Activated naive CD8-positive, alpha-beta T cell treated with anti-CD3 and anti-CD28 coated beads, Interleukin-2, amount 50 U/mL, for 16 hours (primary cell): ENCODE measurements at places on chromosomes 2 and 18.

DNA sequence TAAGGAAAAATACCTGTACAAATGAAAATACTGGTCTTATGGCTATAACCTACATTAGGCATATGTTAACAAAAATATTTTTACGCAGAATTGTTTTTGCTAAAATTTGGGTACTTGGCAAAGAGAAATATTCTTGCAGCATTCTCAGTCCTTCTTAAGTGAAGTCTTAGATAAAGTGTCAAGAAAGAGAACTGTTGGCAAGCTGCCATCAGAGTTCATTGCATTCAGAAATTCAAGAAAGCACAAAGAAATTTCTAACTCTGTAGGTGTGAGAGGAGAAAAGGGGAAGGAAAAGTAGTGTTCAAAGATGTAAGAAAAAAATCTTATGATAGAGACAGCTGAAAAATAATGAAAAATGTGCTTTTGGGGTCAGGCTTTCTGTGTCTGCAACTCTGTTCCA is 86.7 kb downstream of the IRS1 start:
- DNase-seq: no peak

- DNase-seq: no peak
These were observed 313.8 kb downstream of the PDE11A start for GRCh38 chr2:177758591-177759371.

DNA sequence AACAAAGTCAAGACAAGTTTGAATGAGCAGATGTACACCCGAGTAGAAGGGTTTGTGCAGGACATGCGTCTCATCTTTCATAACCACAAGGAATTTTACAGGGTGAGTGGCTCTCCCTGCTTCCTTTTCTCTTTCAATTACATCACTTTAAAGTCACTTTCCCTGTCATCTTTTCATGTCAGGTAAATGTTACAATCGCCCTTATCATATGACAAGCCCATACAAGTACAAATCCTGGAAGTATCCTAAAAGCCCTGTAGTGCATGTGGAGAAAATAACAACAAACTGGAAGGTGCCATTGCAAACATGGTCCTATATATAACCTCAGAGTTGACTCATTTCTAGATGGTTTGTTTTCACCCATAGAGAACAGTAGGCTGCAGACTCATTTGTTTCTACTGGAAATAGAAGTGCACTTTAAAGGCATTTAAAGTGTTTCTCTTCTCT is 126.0 kb downstream of the SP100 start:
- no peak for DNase-seq

GRCh38 chr2:205276116-205276777 is 406.1 kb upstream of the NRP2 start:
- DNase-seq: no peak

GRCh38 chr2:7706791-7707190 is 789.6 kb downstream of the RNF144A start:
- DNase-seq: no peak

DNA sequence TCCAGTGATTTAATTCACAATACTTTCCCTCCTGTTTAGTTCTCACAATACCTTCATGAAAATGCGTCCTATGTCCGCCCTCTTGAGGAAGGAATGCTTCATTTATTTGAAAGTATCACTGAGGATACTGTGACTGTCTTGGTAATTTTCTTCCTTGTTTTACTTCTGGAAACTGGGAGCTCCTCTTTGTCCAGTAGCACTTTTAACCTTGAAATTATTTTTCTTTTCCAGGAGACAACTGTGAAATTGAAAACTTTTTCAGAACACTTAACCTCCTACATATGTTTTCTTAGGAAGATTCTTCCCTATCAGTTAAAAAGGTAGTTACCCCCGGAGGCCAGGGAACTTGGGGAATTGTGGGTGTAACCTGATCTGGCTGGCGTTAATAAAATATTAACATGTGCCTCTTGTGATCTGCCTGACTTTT is 58.9 kb upstream of the STON1 start:
- no peak for DNase-seq

- DNase-seq: no peak
These were observed 41.3 kb downstream of the LHCGR start for GRCh38 chr2:48714245-48714644.

DNA sequence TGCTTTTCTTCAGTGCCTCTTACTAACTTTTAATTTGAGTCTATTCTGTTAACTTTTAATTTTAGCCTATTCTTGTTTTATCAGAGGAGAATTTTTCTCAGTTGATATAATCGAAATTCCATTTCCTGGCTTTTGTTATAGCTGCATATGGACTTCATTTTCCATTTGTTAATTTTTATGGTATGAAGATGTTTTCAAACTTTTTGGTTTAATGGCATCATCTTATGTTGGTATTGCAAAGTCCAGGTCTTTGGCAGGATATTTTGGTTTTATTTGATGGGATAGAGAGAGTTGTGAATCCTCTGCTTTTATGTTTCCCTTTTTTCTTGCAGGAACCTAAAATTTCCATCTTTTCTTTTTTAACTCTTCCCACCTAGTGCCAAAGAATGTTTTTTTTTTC is 70.9 kb upstream of the RAPGEF4 start:
- DNase-seq: no peak

DNA sequence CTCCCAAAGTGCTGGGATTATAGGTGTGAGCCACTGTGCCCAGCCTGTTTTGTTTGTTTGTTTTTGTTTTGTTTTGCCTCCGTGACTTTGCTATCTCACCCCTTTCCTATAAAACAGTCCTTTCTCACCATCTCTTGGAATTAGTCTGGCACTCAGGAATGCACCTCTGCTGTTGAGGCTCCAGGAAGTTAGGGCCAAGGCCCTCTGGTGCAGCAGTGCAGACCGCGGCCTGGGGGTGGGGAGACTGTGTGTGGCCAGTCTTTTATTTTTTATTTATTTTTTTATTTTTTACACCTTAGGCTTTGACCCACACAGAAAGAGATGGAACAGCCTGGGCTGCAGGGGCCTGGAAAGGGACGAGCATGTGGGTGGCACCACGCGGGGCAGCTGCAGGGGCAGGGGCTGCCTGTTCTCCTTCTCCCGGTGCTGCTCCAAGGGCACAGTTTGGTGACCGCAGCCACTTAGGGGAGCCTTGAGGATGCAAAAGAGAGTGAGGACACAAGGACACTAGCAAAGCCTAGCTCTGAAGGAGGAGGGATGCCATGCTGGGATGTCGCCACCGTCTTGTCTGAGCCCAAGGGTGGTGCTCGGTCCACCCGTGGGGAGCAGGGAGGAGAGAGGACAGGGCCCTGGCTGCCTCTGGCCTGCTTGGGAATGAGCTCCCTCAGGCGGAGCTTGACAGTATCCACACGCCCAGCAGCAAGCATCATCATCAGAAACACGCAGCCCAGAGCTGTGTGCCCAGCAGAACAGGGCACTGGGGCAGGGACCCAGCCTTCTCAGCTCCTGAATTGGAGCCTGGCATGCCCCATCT is 19.4 kb upstream of the ALPI start:
- no peak for DNase-seq

DNA sequence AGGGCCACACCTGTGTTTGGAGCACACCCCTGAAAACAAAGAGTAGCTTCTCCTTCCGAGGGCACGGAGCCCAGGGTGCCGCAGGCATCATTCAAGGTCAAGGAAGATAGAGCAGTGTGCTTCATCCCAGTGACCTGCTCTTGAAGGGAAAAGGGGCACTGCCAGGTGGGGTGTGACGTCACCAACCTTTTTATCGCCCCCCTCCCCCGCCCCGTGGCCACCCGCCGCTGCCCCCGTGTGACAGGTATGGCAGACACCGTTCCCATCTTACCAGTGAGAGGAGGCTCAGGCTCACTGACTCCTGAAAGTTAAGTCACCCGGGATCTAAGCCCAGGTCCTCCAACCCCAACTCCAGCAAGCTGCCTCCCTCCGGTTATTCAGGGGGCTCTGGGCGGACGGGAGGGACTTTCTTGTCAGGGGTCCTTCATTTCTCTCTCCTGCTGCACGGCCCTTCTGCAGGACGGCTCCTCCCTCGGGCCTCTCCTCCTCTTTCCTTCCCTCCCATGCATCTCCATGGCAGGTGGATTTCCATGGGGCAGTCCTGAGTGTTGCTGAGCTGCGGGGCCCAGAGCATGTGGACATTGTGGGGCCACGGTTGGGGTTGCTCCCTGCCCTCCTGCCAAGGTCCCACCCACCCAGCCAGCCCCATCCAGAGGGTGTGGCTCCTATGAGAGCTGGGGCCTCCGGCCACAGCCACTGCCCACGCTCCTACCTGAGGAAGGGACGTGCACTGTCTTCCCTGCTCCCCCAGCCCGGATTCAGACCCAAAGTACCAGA is 114.1 kb upstream of the HDAC4 start:
- DNase-seq: no peak

GRCh38 chr2:39545957-39546356 is 108.9 kb upstream of the MAP4K3 start:
- no peak for DNase-seq

DNA sequence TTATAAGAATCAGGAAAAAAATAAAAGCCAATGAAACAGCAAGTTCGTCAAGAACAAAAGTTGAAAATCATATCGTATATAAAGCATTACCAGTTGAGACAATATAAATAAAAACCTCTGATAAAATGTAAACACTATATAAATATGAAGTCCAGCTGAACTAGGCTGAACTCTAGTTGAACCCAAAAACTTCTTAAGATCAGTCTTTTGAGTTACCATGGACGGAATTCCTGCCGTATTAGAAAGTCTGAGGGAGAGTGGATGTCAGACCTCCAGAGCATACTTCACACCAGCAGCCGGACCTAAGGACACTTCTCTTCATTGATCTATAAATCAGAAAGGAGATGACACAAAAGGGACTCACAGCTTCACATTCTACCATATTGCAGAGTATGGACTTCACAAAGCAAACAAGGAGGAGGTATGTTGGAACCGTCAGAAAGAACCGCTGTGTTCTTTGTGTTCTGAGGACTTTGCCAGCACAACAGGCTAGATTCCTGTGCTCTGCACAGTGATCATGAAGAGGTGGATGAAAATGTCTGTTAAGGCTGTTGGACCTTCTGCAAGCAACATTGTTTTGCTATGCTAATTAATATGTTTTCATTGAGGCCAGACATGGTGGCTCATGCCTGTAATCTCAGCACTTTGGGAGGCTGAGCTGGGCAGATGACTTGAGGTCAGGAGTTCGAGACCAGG is 67.2 kb upstream of the SP5 start:
- DNase-seq: no peak

- no peak for DNase-seq
These were observed 61.9 kb downstream of the SLC66A2 start for GRCh38 chr18:79889569-79889968.

DNA sequence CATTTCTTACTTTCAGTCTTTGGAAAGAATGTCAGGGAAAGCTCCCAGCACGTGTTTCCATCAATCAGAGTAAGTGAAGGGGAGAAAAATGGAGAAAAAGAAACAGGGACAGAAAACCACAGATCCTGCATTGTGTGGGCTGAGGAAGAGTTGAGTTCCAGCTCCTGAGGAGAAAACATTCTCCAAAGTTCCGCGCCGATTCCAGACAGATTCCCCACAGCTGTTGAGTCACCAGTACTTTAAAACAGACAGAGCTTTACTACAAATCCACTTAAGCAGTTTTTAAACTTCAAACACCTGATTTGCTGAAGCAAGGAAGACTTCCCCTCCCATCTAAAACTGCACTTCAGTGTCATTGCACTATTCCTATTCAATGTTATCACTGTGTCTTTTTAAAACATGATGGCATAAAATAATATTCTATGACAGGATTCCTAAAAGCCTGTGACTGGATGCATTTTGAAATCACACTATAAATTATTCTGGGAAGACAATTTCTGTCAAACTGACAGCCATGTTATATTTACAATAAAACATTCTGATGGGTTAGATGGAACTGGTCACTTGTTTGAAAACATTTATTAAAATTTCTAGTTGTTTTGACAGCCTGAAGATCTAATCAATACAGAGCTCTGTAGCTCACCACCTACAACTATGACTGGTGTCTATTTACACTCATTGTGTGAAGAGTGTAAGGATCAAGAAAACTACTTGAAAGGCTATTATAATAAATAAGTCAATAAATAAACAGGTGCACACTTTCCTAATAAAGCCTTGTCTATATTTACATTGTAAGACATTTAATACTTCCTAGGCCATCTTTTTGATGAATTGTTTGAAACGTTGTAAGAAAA is 40.9 kb downstream of the TCF4 start:
- DNase-seq: no peak

DNA sequence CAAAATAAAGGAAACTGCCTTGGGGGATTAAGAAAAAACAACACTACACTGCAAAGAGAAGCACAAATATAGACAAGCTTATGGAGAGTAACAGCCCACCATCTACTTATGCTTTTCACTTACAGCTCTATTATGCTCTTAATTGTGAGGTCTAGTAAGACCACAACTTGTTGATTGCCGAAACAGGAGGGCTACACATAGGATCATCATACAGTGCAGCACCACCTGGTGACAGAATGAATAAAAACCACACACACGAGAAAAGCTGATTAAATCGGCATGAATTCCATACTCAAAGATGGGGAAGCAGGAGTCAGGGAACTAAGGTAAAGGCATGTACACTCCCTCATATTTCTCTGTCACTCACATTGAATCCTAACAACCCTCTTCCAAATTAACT is 259.2 kb downstream of the IKZF2 start:
- DNase-seq: no peak

GRCh38 chr2:112841295-112842044 is 4.9 kb upstream of the IL1B start:
- DNase-seq: no peak

GRCh38 chr2:163774862-163775261 is 39.1 kb upstream of the FIGN start:
- DNase-seq: no peak

GRCh38 chr2:239326831-239327535 is 73.8 kb downstream of the HDAC4 start:
- DNase-seq: peak; percentile 68

DNA sequence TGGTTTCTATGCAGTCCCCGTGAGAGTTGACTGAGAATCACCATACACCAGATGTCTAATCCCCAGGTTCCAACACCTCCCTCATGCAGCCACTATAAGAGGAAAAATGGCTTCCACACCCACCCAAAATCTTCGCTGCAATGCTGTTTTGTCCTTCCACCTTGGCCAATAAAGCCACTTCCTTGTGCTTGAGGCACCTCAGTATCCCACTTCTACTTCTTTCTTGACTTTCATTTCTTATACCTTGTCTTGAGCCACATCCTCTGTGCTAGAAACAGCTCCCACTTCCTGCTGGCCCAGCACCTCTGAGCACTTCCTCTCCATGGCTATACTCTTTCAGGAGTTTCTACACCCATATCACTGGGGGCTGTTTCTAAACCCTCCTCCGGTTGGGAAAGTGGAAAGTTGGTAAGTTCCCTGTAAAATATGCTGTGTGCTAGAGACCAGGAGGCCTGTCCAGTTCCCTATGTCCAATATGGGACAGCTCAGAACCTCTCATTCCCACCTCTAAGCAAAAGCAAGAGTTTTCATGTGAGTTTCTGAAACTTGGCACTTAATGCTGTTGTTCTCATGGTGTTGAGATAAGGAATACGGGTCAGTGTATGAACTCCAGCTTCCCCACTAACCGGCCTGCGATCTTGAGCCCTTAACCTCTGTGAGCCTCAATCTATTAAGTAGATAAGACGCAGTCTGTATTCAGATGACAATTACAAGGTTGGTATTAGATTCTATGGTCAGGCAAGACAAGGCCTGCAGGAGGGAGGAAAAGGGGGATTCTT is 209.1 kb upstream of the ID2 start:
- no peak for DNase-seq
